ENCODE measurements at places on chromosomes 3 and 15. TPM values are rescaled to one million over a fixed set of nuclear protein-coding genes. Genes with fewer than 3 reads are reported as not detected.

DNA sequence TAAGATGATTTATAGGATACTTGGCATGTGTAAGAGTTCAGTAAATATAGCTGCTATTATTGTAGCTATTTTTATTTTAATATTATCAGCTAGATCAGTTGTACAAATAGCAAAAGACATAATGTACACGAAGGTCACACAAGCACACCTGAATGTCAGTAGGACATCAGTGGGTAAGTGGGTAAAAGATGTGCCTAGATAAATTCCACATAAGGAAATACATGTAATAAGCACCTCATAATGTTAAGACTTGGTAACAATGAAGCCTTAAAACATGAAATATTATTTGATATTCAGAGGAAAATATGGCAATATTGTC is 41.5 kb downstream of the ABHD2 start:
- DNase-seq, result no peak

GRCh38 chr3:88742106-88742505 is 365.3 kb upstream of the EPHA3 start:
- no peak for DNase-seq

- no peak for DNase-seq
Measured at GRCh38 chr15:94631608-94632007, 400.2 kb downstream of the MCTP2 start.

- DNase-seq, result no peak
Measured at GRCh38 chr3:156356537-156357363, 198.2 kb downstream of the SSR3 start.

DNA sequence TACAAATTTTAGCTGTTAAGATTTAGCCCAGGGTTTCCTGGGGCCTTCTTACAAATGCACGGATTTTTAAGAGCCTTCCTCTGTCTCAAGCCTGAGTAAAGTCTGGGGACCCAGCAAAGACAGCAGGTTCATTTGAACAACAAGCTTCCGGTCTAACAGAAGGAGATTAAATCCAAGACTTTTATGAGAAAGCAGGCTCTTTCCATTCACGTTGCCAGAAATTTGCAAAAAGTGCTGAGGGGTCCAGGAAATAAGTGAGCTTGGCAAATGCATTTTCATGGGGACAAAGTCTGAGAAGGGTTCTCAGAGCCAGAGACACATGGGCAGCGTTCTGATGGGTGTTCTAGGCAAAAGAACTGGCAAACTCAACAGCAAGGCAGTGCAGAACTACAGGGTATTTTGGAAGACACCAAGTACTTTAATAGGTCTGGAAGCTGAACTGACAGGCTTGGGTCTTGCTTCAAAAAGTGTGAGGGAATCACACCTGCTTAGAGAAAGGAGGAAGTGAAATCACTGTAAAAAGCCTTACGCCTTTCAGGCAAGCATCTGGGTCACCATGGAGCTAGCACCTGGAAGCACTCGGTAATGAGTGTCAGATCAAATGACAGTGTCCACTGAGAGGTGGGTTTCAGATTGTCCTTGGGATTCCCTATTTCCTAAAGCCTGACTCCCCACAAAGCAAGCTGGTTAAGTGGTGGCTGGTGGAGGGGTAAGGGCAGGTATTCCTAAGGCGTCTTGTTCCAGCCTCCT is 115.8 kb upstream of the ARHGEF3 start:
- DNase-seq, result no peak

TMEM42 gene
- total RNA-seq, result 11.1 TPM
